Substantia nigra (tissue), 51 donors: ENCODE measurements at places on chromosomes 13 and 19.

DNA sequence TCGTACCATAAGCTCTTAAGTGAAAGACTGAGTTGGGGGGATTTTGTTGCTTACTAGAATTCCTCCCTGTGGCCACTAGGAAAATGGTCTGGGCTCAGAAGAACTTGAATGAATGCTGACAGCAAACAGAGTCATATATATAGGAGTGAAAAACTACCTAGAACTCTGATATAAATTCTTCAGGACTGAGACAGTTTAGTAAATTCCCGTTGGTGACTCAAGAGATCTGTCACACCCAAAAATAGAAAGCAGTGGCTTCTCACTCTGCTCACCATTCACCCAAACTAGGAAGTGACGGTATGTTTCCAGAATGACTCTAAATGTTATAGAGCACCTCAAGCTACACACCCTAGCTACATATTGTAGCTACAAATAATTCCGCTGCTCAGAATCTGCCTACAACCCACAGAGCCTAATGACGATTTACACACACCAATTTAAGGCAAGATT lies 116.2 kb downstream of the TBC1D4 start:
- no peak for DNase-seq

DNA sequence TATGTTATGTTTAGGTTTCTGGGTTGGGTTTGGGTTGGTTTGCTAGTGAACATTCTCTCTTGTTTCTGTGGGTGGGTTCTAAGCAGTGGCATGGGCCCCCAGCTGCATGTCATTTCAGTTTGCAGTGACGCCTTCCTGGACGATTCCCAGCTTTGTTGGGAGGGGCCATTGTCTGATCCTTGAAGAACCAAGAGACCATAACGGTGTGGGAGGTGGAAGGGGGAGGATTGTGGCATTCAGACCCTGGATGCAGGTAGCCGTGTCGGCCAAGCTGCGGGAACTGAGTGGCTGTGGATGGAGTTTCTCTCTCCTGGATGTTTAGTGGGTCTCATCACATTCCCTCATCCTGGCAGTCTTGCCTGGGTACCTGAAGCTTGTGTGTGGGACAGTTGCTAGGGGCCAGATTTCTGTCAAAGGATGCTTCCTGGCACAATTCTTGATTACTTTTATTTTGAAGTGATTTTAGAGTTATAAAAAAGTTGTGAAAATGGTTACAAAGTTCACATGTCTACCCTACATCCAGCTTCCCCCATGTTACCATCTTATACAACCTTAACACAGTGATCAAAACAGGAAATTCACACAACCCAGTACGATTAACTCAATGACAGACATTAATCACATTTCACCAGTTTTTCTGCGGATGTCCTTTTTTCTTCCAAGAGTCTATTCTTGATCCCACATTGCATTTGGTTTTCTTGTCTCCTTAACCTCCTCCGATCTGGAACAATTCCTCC lies 123.8 kb downstream of the SIPA1L3 start:
- DNase-seq: no peak

GRCh38 chr13:34302596-34302995 lies 484.6 kb downstream of the RFC3 start:
- no peak for DNase-seq

DNA sequence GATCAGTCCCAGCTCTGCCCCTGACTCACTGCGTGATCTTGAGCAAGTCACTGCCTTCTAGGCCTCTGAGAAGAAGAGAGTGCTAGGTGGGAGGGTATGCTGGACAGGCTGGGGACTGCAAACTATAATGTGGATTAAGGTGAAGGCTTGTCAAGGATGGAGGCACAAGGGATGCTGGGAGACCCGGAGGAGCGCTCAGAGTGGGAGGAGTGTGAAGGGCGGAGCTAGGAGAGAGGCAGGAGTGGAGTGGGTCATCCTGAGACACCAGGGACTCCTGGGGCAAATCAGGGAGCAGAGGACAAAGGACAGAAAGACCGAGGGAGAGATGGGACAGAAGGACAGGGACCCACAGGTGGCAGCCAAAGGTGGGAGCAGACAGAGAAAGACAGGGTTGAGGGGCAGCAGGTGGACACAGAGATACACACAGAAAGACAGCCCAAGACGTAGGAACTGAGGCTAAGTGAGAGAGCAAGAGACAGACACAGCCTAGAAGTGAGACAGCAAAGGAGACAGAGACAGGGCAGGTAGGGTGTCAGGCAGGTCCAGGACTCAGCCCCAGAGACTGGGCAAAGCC lies 2.6 kb downstream of the GRIK5 start:
- no peak for DNase-seq
